ENCODE measurements at places on chromosomes 2 and 18.

DNA sequence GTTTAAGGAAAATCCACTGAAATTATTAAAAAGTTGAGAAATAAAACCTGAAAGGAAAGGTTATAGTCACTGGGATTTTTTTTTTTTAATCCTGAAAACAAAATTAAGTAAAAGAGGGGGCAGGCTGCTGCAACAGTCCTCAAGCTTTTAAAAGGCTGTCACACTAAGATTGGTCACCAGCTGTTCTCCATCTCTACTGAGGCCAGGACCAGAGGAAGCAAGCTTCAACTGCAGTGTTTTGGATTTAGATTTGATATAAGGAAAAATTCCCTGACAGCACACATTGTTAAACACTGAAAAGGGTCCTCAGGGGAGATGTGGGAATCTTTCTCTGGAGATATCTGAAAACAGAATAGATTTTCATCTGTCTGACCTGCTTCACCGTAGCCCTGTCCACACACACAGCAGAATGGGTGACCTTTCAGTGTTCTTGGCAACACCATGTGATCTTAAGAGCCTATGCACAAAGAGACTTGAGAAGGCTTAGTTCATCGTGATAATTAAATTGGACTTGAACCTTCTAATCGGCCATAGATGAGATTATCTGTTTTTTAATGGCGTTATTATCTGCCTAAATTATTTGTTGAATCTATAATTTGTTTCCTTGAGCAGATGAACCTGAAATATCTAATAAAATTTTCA, 132.0 kb upstream of the BOD1L2 start:
- DNase-seq = no peak

DNA sequence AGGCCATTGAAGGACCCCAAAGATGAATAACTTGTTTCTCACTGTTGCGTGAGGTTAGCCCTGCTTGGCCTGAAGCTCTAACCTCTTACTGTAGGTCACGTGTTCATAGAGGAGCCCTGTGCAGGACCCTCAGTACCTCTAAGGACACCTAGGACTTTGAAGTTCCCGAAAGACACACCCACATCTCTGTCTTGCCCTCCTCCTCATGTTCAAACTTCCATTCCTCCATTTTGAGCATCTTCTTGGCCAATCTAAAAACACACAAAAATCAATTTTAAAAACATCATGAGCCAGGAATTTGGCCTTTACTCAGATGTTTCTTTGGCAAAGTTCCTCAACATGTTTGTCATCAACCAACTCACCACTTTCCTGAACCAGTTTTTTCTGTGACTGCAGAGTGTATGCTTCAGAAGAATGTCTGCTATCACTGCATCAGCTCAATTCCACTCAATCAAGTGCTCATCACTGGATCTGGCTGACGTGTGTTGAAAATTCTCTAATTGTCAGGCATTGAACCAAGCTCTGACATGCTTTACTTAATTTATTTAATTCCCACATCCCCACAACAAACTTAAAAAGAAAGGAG, 101.6 kb downstream of the AP1S3 start:
- no peak for DNase-seq

GRCh38 chr2:172106108-172106961, 3.6 kb upstream of the DLX2 start:
- DNase-seq = no peak

DNA sequence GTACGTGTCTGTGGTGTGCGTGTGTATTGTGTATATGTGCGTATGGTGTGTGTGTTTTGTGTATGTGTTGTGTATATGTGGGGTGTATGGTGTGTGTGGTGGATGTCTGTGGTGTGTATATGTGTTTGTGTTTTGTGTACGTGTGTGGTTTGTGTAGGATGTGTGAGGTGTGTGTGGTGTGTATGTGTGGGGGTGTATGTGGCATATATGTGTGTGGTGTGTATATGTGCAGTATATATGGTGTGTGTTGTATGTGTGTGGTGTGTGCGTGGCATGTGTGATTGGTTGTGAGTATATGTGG, 101.3 kb downstream of the CLIP4 start:
- DNase-seq = no peak

DNA sequence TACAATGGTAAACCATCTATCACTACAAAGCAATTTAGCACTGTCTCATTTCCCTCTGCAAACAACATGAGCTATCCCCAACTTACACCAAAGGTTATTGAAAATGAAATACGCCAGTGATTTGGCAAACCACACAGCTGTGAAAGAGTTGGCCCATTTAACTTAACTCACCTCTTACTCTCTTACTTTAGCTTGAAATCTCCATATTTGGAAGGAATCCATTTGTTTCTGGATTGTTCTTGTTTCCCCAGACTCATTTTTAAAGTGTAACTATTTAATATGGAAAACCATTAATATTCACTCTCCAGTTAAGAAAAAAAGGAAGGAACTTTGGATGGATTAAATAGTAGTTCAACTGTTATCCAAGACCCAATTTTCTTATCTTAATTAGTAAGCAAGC, 93.7 kb upstream of the TRIB2 start:
- no peak for DNase-seq

DNA sequence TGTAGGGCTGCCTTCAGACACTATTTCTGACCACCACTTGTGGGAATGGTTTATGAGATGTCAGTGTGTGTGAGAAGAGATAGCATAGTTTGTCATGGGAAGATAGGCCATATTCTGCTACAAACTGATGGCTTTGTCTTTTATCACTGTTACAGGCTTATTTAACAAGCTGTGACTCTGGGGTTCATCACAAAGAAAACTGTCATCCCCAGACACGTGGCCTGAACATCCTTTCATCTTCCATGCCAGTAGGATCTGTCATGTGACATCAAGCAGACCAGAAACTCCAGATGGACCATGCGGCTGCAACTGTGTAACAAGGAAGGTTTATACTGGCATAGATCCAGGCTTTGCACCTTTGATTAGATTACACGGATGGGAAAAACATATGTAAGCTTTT, 128.6 kb upstream of the KCNH7 start:
- no peak for DNase-seq

DNA sequence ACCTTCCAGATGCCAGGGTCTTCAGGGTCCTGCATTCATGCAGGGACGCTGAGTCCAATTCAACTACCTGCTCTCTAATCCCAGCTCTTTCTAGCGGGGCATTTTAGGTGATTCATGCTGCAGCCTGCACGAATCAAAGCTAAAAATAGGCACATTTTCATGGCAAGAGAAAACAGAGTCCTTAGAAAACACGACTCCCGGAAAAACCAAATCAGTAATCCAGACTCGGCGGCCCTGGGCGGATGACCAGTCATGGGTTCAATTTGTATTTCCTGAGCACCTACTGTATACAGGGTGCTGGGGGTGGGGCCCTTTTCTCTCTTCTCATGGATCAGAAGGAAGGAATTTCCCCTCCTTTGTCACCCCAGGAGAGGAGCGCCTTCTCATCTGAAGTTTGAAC, 64.4 kb downstream of the LONRF2 start:
- DNase-seq = no peak

- no peak for DNase-seq
Observed at GRCh38 chr2:239916205-239917124, 108.7 kb downstream of the NDUFA10 start.

- no peak for DNase-seq
Observed at GRCh38 chr2:10493075-10493633, 45.0 kb upstream of the ODC1 start.

DNA sequence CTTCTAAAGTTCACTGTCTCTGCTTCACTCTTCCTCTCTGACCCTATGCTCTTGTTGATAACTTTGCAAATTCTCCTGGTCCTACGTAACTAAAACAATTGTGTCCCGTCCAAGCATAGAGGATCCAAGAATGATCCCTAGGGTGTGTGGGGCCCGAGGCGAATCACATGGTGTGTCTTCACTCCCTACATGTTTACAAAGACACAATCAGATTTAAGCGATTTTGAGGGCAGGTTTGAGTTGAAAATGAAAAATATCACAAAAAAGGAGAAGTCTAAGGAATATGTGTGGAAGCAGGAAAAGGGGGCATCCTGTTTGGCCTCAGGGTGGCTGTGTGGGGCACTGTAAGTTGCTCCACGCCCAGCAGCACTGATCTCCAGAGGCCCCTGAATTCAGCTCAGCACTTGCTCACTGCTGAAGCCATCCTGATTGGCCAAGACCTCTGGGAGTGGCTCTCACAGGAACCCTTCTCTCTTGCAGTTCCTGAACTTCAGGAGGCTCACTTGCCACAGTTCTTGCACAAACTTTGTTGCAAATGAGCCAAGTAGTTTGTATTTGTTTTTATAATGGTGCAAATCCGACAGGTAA, 363.6 kb downstream of the ZNF521 start:
- DNase-seq = no peak

- DNase-seq = no peak
Observed at GRCh38 chr2:51997571-51997970, 965.6 kb upstream of the NRXN1 start.

GRCh38 chr2:148955798-148956197, 80.8 kb downstream of the KIF5C start:
- no peak for DNase-seq

DNA sequence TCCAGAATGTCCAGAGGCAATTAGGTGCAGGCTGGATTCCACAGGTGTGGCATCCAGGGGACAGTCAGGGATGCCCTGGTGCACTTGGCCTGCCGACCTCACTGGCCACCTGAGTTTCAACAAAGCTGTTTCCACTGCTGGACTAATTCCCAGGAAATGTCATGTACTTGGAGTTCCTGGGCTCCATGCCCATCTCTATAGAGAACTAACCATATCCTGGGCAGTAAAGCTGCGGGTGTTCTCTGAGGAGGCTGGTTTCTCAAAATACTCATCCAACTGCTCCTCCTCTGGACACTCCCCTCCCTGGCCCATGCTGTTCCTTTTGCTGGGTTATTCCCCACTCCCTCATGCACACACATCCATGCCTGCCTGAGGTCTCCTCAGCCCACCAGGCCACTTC, 161.9 kb upstream of the SKOR2 start:
- no peak for DNase-seq
